ENCODE measurements at places on chromosomes 5 and 9. TPM values are rescaled to one million over a fixed set of nuclear protein-coding genes. Genes with fewer than 3 reads are reported as not detected.

The SVEP1 gene
- polyA plus RNA-seq: 0.11 TPM

The BTNL8 gene
- polyA plus RNA-seq: not detected

The ARID3C gene
- polyA plus RNA-seq: 0.11 TPM

The TRIM36 gene
- 0.42 TPM for polyA plus RNA-seq

The ZDHHC11B gene
- polyA plus RNA-seq: not detected

The SPINK4 gene
- polyA plus RNA-seq: not detected

The PDLIM4 gene
- 57.1 TPM for polyA plus RNA-seq

The MTMR12 gene
- 13.2 TPM for polyA plus RNA-seq

The EQTN gene
- polyA plus RNA-seq: not detected

The GLRA1 gene
- polyA plus RNA-seq: not detected

GRCh38 chr9:36470643-36471290 lies 70.7 kb upstream of the RNF38 start:
- no peak for DNase-seq

DNA sequence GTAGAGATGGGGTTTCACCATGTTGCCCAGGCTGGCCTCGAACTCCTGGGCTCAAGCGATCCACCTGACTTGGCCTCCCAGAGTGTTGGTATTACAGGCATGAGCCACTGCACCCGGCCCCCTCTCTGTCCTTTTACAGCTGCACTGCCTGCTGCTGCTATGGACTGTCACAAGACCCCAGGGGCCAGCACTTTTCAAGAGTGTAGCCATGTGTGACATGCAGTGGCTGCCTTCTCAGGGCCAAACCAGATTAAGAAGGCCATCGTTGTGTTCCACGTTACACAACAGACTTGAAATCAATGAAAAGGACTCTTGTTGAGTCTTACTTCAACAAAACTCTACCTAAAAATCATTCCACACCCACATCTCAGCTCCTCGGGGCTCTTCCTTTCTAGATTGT lies 78.9 kb upstream of the ICE1 start:
- DNase-seq: no peak

GRCh38 chr9:133839822-133840329 lies 101.7 kb upstream of the SARDH start:
- DNase-seq: peak; percentile 56

- DNase-seq: no peak
These were observed 221.7 kb downstream of the DIRAS2 start for GRCh38 chr9:90420768-90421513.

DNA sequence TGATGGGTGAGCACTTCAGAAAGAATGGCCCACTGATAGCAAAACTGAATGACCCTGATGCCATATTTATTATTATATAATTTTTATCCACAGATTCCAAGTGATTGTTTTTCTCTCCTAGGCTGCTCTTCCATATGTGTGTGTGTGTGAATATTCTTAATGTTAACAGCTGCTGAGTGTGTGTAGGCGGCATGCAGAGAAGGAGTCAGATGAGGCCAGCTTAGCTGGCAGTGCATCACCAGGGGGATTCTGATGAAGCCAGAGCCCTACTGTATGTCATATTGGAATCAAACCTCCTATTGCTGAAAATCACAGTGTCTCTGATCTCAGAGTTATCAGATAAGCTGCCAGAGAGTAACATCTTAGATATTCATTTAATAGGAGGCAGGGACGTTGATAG lies 177.1 kb downstream of the DMAC1 start:
- no peak for DNase-seq

GRCh38 chr9:97755618-97756267 lies 58.6 kb upstream of the XPA start:
- no peak for DNase-seq

GRCh38 chr5:115440782-115441451 lies 103.7 kb downstream of the FEM1C start:
- DNase-seq: no peak

DNA sequence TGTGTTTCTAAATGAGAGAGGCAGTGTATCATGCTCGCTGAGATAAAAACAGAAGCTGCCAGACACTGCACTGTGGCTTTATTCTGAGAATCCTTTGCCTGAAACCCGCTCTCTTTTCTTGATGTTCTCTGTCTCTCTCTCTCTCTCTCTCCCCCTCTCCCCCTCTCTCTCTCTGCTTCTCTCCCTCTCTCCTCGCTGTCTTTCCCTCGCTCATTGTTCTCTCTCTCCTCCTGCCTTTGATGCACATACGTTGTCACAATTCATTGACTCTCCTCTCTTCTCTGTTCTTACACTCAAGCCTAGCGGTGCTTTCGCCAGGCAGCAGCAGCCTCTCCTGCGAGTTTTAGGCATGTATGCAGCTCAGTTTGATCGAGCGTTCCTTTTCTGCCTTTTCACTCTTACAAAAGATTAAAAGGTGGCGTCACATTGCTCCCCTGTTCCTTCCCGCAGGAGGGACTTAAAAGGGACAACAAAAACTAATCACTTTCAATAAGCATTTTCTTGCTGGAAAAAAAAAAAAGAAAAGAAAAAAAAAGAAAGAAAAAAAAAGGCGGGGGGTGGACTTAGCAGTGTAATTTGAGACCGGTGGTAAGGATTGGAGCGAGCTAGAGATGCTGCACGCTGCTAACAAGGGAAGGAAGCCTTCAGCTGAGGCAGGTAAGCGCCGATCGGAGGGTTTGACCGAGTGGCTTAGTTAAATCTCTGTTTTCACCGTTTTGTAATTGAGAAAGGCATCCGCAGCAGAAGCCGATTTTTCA lies 717.9 kb upstream of the WWC1 start:
- DNase-seq: peak; percentile 20

- DNase-seq: no peak
These were observed 141.1 kb upstream of the DAP start for GRCh38 chr5:10902145-10902544.
